Thoracic aorta (tissue), 2 donors: ENCODE measurements at places on chromosomes 12 and 14. TPM values are rescaled to one million over a fixed set of nuclear protein-coding genes. Genes with fewer than 3 reads are reported as not detected.

TSPAN9 gene
- 39.5 TPM for total RNA-seq

GRIN2B gene
- total RNA-seq = not detected

SLC25A21 gene
- total RNA-seq = not detected

TOMM20L gene
- not detected for total RNA-seq

- no peak overlapping the region for H3K27ac ChIP-seq
- no peaks in the 10 kb centered on the region for H3K36me3 ChIP-seq
- DNase-seq = no peak
- H3K27me3 ChIP-seq = no peaks in the 10 kb centered on the region
- H3K4me3 ChIP-seq = no peak overlapping the region
Observed at GRCh38 chr12:104689635-104690034, 232.9 kb downstream of the CHST11 start.

- H3K27ac ChIP-seq = no peak overlapping the region
- no peak overlapping the region for H3K4me3 ChIP-seq
- no peaks in the 10 kb centered on the region for H3K27me3 ChIP-seq
- H3K36me3 ChIP-seq = no peaks in the 10 kb centered on the region
Observed at GRCh38 chr12:66739940-66740651, 61.2 kb upstream of the GRIP1 start.

DNA sequence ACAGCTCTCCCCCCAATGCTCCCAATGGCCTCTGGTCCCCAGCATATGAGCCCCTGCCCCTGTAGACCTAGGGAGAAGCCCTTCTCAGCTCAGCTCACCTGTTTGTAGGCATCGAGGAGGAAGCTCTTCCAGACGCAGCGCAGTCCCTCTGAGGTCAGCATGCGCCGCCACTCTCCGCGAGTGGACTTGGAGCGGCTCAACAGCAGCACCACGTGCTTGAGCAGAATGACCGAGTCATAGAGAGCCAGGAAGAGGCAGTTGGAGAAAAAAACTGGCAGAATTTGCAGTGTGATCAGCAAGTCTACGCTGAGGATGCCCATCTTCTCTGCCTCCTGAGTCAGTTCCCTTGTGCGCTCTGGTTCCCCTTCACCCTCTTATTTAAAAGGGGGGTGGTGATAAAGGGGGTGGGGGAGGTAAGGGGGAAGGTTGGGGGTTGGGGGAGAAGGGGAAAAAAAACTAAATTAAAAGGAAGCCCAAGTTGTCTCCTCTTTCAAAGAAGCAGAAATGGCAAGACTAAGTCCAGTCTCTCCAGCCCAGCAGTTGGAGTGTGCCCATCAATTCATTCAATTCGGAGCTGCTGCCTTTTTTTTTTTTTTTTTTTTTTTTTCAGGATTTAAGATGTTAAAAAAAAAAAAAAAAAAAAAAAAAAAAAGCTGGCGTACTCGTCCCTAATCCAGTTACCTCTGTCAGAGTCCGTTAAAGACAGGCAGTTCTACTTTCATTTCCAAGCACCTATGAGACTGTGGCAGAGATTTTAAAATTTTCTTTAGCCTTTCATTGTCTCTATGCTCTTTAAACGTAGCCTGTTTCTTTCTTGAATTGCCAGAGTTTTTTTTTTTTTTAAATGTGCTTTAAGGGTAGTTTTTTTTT, at the start of gene DIO2:
TSS of gene DIO2 (minus strand) at position 352 of the 870 bp plus-strand sequence. CDS start at position 320, 32 bp downstream.
- H3K4me3 ChIP-seq = peak within 1 kb of the TSS; percentile 65
- DNase-seq = no peak
- H3K4me1 ChIP-seq = peaks cover 16% of the 10 kb centered on the region
- H3K27me3 ChIP-seq = no peaks in the 10 kb centered on the region

DNA sequence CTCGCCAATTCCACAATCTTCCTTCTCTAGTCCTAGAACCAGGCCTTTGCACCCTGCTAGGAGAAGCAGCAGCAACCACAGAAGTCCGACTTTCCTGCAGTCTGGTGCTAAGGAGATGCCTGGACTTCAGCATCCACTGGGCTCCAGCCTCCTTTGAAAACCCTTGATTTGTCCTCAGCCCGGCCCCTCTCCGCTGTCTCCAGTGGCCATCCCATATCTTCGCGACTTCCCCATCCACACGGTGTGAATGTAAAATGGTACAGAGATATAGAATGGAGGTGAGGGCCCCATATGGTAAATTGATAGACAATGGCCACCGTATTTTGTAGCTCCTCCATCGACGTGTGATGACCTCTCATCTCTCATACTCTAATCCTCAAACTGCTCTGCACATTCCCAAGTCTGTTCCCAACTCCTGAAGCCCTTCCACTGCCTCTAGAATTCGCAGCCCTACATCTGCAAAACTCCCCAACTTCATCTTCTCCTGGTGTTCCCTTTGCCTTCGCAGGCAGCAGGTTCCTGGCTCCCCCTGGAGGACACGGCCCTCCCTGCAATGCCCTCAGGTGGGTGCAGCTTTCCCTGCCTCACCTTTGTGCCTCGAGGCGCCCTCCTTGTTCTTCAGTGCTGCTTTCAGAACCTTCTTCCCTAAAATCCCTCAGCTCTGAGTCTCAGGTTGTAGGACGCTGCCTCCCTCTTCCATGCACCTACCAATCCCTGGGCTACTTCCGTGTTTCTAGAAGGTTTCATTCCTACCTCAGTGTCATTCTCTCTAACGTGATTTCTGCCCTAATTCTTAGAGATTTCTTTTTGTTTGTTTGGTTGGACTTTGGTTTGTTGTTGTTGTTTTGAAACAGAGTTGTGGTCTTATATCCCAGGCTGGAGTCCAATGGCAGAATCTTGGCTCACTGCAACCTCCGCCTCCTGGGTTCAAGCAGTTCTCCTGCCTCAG, 36.7 kb downstream of the TMBIM6 start:
- no peak overlapping the region for H3K4me3 ChIP-seq
- DNase-seq = no peak
- no peaks in the 10 kb centered on the region for H3K4me1 ChIP-seq
- H3K36me3 ChIP-seq = no peaks in the 10 kb centered on the region
- no peaks in the 10 kb centered on the region for H3K27me3 ChIP-seq

DNA sequence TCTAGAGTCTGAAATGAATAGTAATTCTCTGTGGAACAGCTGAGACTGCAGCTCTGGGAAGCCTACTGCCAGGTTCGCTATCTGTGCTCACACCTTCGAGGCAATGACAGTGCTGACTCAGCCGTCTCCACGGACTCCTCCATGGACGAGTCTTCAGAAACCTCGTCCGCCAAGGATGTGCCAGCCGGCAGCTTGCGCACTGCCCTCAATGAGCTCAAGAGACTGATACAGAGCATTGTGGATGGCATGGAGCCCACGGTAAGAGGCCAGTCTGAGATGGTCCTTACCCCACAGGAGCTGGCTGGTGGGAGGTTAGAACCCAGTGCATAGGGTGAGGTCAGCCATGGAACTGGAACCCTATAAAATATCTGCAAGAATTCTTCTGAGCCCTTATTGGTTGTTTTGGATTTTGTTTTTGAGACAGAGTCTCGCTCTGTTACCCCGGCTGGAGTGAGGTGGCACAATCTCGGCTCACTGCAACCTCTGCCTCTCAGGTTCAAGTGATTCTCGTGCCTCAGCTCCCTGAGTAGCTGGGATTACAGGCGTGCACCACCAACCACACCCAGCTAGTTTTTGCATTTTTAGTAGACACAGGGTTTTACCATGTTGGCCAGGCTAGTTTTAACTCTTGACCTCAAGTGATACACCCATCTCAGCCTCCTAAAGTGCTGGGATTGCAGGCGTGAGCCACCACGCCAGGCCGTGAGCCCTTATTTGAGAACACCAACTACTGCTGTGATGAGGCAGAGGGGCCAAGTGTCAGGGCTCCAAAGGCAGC, 43.9 kb downstream of the RAB35 start:
- no peaks in the 10 kb centered on the region for H3K36me3 ChIP-seq
- H3K27me3 ChIP-seq = no peaks in the 10 kb centered on the region
- DNase-seq = no peak
- no peak overlapping the region for H3K4me3 ChIP-seq
- no peak overlapping the region for H3K27ac ChIP-seq

GRCh38 chr12:118402251-118402650, 25.9 kb downstream of the SUDS3 start:
- peaks cover 52% of the 10 kb centered on the region for H3K36me3 ChIP-seq
- H3K27ac ChIP-seq = no peak overlapping the region
- no peaks in the 10 kb centered on the region for H3K27me3 ChIP-seq
- H3K4me1 ChIP-seq = no peaks in the 10 kb centered on the region
- no peak for DNase-seq

- H3K27ac ChIP-seq = no peak overlapping the region
- no peaks in the 10 kb centered on the region for H3K4me1 ChIP-seq
- no peak for DNase-seq
- no peak overlapping the region for H3K4me3 ChIP-seq
- no peaks in the 10 kb centered on the region for H3K36me3 ChIP-seq
Observed at GRCh38 chr14:47507861-47508260, 167.5 kb downstream of the MDGA2 start.

- no peaks in the 10 kb centered on the region for H3K36me3 ChIP-seq
- H3K27ac ChIP-seq = no peak overlapping the region
- H3K4me3 ChIP-seq = no peak overlapping the region
- H3K27me3 ChIP-seq = no peaks in the 10 kb centered on the region
- DNase-seq = no peak
Observed at GRCh38 chr12:70045514-70045913, 197.7 kb upstream of the CNOT2 start.

GRCh38 chr14:49919825-49920659, 27.2 kb downstream of the ARF6 start:
- DNase-seq = no peak
- no peak overlapping the region for H3K27ac ChIP-seq
- no peaks in the 10 kb centered on the region for H3K36me3 ChIP-seq
- no peak overlapping the region for H3K4me3 ChIP-seq
- H3K27me3 ChIP-seq = no peaks in the 10 kb centered on the region

DNA sequence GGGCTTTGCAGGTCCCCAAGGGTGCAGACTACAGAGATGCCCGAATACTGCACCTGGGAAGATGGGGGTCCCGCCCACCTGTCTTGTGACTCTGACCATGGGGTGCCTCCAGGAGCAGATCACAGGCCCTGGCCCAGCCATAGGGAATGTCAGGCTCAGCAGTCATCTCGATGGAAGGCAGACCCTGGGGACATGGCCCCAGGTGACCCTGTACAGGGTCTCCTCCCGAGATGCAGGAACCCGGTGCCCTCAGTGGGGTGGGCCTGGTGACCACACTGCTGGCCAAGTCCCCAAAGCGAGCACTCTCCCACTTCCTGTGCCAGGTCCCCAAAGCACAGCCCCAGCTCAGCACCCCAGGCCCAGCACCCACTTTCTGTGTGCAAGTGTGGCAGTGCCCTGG, 903.7 kb upstream of the USP15 start:
- H3K27me3 ChIP-seq = no peaks in the 10 kb centered on the region
- H3K4me3 ChIP-seq = no peak overlapping the region
- no peak overlapping the region for H3K27ac ChIP-seq
- no peaks in the 10 kb centered on the region for H3K4me1 ChIP-seq
- H3K36me3 ChIP-seq = no peaks in the 10 kb centered on the region

- H3K4me1 ChIP-seq = peaks cover 43% of the 10 kb centered on the region
- no peak overlapping the region for H3K4me3 ChIP-seq
- H3K27me3 ChIP-seq = no peaks in the 10 kb centered on the region
Observed at GRCh38 chr12:27191531-27191930, 52.6 kb upstream of the STK38L start.

DNA sequence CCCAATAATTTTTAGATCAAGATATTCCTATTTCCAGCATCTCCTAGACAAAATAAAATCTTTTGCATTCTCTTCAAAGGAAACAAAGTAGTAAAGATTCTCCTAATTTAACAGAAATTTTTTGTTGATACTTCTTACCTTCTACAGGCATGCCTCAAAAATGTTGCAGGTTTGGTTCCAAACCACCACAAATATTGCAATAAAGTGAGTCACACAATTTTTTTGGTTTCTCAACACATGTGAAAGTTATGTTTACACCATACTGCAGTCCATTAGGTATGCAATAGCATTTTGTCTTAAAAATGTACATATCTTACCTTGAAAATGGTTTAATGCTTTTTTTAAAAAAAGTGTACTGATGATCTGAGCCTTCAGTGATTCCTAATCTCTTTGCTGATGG, 65.6 kb upstream of the USP15 start:
- no peak for DNase-seq
- H3K4me3 ChIP-seq = no peak overlapping the region
- H3K36me3 ChIP-seq = no peaks in the 10 kb centered on the region

DNA sequence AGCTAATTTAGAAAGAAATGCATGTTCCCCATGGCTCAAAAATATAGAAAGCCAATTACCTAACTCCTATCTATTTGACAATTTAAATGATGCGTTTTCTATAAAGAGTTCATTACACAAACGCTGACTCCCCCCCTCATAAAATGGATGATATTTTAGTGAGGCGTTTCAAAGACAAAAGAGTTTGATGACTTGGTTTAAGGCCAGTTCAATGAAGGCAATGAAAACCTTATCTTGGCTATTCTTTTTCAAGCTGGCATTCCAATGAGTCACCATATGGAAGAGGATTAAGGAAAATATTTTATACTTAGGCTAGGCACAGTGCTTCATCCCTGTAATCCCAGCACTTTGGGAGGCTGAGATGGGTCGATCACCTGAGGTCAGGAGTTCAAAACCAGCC, 62.7 kb downstream of the HMGA2 start:
- no peak overlapping the region for H3K27ac ChIP-seq
- H3K36me3 ChIP-seq = no peaks in the 10 kb centered on the region
- no peaks in the 10 kb centered on the region for H3K27me3 ChIP-seq
- peaks cover 11% of the 10 kb centered on the region for H3K4me1 ChIP-seq
- no peak for DNase-seq

DNA sequence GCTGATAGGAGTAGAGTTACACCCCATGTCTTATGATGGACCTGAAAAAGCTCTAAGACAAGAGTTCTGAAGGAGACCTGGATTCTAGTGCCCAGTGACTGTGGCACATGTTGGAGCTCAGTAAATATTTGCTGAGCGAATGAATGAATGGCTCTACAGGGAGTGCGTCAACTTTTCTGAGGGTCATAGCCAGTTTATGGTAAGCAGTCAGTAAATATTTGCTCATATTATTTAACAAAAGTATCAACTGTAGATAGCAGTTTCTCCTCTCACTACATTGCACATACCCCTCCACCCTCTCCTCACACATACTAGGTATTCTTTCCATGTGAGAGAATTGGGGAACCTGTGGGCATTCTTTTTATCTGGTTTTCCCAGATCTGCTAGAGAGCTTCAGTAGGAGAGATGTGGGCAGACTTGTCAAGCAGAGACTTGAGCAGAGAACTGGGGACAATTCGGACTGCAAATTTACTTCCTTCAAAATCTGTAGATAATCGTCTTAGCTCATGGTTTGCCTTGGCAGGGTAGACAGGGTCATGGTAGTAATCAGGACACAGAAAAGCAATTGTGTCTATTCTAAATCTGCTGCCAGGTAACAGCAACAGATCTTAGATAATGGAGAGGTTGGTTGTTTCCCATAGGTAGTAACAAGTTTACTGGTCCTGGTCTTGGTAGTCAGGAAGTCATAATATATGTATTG, 5.7 kb downstream of the SLC4A8 start:
- DNase-seq = no peak
- no peaks in the 10 kb centered on the region for H3K36me3 ChIP-seq
- no peak overlapping the region for H3K27ac ChIP-seq
- no peaks in the 10 kb centered on the region for H3K27me3 ChIP-seq

GRCh38 chr12:77366616-77367015, 301.2 kb upstream of the E2F7 start:
- no peaks in the 10 kb centered on the region for H3K27me3 ChIP-seq
- no peak overlapping the region for H3K27ac ChIP-seq
- H3K4me1 ChIP-seq = no peaks in the 10 kb centered on the region
- DNase-seq = no peak
- H3K4me3 ChIP-seq = no peak overlapping the region
